ENCODE measurements at places on chromosomes 6 and 20. TPM values are rescaled to one million over a fixed set of nuclear protein-coding genes. Genes with fewer than 3 reads are reported as not detected.

SAMD5 gene
- total RNA-seq: 9.0 TPM

HSPA1L gene
- 0.44 TPM for total RNA-seq

HNF4A gene
- not detected for total RNA-seq

C20orf141 gene
- total RNA-seq: not detected

GLP1R gene
- total RNA-seq: not detected

NFATC2 gene
- total RNA-seq: 10.1 TPM

DLK2 gene
- total RNA-seq: 0.92 TPM

ANKRD6 gene
- 14.0 TPM for total RNA-seq

CLPSL2 gene
- total RNA-seq: not detected

PXDC1 gene
- total RNA-seq: 153 TPM

TPD52L2 gene
- 189 TPM for total RNA-seq
